ENCODE measurements at places on chromosomes 13 and 19. TPM values are rescaled to one million over a fixed set of nuclear protein-coding genes. Genes with fewer than 3 reads are reported as not detected.

Gene FXYD3
- total RNA-seq, result 1.0 TPM

Gene ACER1
- not detected for total RNA-seq

Gene LENG1
- 6.7 TPM for total RNA-seq

Gene IL4I1
- 9.5 TPM for total RNA-seq

Gene LHB
- total RNA-seq, result 3.6 TPM

Gene PABPC3
- total RNA-seq, result 0.23 TPM

Gene TBXA2R
- 0.17 TPM for total RNA-seq
